Fibroblast of skin of back (primary cell): ENCODE measurements at places on chromosomes 3 and 15.

DNA sequence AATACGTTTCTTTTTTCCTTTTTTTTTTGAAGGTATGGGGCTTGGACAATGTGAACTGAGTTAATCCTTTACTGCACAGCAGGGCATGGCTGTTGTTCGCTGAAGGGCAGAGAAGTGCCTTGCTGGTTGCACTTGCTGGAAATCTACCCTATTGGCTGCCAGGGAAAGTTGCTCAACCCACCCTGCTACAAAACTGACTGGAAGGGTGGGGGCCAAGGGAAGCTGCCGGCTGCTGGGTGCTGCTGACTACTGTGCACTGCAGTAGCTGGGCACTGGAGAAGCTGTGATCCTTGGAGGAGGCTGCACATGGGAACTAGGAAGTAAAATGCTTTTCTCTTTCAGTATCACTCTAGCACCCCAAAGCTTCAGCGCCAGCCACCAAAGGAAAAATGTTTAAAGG lies 70.5 kb downstream of the ETV5 start:
- no peak for DNase-seq

DNA sequence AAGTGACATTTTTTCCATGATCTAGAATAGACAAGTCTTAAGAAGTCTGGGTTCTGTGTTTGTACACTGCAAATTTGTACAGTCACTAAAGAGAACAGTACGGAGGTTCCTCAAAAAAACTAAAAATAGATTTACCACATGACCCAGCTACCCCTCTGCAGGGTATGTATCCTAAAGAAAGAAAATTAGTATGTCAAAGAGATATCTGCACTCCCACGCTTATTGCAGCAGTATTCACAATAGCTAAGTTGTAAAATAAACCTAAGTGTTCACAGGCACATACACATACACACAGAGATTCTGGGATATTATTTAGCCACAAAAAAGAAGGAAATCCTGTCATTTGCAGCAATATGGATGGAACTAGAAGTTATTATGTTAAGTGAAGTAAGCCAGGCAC lies 120.4 kb downstream of the ZIC1 start:
- no peak for DNase-seq

DNA sequence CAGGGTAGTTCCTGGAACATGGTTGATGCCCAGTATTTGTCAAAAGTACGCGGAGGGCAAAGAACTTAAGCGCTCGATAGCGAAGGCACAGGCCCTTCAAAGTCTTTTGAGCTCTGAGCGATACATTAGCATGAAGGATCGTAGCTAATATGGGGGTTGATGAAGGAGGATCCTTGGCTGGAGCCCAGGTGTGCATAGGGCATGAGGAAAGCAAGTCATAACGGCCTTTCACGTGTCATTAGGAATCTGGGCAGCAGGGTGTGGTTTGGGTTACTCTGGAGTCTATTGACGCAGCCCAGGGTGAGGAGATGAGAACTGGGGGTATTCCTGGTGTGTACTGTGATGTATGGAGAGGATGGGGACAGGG lies 31.7 kb downstream of the SPINK8 start:
- DNase-seq = peak; percentile 32

DNA sequence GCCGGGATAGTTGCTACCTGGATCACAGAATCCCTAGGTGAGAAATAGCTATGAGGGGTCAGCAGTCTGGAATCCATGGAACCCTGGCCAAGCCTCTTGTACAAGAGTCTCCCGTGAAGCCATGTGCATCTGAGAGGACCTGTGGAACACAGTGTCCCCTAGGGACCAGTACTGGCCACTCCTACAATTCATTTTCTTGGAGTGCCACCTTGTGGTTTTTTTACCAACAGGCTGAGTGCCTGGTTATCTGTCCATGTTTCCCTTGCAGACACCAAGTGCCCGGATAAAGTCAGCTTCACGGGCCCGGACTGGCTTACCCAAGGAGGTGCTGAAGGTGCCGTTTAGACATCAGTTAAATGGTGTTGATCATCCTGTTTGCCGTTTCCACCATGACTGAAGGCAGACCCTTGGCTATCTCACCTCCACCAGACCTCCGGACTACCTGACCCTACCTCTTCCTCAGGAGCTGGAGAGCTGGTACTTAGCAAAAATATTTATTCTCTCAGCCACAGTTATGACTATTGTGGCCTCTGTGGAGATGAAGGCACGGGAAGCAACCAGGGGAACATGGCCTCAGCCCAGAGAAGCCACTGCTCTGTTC lies 93.9 kb downstream of the RBPMS2 start:
- DNase-seq = peak; percentile 63

DNA sequence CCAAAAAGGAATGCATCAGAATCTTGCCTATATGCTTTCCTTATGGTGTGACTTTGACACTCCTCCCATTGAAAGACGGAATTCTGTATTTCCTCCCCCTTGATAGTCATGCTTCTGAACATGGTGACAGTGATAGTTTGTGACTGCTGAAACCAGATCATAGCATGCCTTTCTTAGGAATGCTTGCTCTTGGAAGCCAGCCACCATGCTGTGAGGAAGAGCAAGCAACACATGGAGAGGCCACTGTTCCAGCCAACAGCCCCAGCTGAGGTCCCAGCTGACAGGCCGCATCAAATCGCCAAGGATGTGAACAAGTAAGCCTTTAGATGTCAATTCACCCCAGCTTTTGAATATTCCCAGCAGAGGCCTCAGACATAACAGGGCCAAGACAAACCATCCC lies 100.1 kb downstream of the IGF2BP2 start:
- DNase-seq = peak; percentile 87

DNA sequence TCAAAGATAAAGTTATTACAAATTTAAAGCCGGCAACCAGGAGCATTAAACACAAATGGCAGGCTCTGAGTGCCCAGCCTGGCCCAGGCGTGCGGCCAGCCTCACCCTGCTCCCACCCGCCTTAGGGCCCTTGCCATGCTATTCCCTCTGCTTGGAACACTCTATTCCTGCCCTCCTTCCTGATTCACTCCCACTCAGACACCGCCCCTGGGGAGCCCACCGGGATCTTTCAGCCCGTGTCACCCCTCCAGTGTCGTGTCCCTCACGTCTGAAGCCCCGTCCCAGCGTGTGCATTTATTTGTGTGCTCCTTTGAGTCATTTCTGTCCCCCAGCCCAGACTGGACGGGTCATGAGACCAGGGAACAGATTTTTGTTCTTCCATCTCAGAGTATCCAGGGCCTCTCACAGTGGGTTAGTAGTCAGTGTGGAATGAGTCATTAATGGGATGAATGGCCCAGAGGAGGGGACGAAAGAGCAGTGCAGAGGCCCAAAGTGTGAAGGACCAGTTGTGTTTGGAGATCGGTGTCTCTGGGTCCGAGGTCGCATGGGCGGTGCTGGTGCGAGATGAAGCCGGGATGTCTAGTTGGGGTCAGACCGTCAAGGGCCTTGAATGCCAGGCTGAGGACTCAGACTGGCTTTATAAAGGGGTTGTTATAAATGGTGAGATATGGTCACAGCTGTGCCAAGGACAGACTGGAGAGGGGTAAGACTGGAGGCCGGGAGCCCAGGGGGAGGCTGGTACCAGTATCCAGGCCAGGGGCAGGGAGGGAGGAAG lies 58.9 kb upstream of the SLC6A6 start:
- peak; percentile 42 for DNase-seq

DNA sequence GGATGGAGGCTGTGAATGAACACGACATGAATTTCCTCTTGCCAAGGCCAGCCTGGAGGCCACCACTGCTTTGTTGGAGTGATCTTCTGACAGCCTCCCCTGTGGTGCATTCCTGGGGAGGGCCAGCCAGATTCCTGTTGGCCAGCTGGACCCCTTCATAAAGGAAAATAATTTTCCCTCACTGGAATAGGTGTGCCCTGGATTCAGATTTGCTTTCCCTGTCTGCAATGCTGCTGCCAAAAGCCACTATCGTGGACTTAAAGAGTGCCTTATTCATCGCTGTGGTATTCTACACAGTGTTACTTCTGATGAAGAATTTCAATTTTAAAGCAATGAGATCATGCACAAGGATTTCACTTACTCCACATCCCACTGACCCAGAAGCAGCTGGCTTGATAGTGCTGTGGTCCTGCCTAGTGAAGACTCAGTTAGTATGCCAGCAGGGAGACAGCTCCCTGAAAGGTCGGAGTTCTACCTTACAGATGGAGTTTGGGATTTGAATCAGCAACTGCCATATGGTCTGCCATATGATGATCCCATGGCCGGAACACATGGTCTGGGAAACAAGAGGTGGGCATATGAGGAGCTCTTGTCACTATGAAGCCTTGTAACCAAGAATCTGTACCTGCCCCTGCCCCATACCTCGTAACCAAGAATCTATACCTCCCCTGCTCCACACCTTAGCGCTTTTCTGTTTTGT lies 145.2 kb downstream of the KLF13 start:
- DNase-seq = peak; percentile 97

DNA sequence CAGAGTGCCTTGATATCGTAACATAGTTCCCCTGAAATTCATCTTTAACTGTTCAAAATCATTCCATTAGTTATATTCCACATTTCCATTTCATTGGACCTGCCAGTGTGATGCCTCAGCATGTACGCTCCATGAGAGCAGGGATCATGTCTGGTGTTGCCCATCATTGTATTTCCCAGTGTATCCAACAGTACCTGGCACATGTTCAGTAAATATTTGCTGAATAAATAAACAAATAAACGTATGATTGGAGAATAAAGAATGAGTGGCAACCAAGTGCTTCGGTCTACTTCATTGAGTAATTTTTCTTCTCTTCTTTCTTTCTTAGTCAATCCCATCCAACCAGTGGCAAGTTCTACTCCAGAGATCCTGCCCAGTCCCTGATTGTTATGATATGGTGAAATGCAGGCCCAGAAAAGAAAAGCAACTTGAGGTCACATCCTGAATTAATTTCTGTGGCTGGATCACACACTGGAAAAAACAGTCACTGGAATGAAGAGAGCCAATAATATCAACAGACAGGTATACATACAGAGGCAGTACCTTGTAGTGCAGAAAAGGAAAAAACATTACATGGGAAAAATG lies 101.2 kb downstream of the PLCH1 start:
- DNase-seq = no peak

DNA sequence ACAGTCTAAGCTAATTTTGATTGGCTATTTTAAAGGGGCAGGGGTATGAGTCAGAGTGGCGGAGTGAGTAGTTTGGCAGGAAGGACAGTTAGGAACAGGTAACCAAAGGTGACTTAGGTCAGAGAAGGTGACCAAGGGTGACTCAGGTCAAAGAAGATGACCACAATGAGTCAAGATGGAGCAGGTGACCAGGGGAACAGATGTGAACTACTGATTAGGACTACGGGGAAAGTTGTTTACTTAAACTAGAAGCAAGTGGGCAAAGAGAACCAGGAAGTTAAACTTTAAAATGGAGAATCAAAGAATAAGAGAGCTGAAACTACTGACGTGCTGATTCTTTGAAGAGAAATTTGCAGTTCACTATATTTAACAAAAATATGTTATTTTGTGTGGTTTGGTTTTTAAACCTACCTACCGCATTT lies 14.1 kb upstream of the CA12 start:
- DNase-seq = no peak

DNA sequence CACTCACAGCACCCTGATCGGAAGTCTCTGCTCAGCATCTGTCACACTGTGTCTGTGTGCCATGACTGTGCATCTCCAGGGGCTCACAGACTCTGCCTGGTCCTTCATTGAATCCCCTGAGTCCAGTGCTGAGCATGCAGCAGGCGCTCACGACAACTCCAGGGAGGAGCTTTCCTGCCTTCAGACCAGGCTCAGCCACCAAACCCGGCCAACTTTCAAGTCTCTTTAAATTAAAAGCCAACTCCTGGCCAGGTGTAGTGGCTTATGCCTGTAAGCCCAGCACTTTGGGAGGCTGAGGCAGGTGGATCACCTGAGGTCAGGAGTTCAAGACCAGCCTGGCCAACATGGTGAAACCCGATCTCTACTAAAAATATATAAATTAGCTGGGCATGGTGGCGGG lies 24.2 kb downstream of the GRAMD2A start:
- DNase-seq = no peak

DNA sequence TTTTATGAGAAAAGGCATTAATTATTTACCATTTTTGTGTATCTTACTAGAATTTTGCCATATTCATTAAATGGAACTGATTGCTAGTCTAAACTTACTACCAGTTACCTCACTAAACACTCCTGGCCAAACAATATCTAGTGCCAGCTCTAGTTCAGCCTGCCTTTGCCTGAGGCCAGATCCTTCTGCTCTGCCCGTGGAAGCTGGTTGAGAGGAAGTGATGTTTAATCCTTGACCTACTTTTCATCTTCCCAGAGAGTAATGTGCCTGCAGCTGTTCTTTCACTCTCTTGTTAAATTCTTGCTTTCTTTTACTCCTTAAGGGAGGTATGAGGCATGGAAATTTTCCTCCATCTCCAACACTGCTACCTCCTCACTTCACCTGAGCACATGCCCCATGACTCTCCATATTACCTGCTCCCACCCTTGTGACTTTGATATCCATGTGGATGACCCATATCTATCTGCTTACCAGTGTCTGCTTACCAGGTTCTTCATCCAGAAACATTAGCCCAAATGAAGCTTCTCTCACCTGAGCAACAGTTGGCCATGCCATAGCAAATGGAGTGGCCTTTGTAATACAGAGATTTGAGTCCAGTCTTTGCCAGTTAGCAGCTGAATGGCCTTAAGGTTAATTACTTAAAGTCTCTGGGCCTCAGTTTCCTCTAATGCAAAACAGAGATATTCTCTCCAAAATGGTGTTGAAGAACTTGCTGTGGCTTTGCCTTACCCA lies 53.4 kb downstream of the UBE2E1 start:
- DNase-seq = peak; percentile 29

DNA sequence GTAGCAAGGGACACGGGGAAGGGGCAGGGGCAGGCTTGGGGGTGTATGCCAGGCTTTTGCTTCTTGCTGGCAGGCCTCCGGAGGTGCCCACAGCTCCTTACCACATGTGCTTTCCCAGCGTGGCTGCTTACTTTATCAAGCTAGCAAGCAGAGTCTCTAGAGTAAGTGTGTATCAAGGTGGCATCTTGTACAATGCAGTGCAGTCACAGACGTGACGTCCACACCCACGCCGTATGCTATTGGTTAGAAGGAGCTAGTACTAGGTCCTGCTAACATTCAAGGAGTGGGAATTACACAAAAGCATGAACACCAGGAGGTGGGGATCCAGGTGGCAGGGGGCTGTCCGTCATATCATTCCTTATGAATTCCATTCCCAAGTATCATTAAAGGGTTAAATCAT lies 15.3 kb upstream of the AGBL1 start:
- DNase-seq = no peak

- peak; percentile 57 for DNase-seq
Observed at GRCh38 chr3:160150525-160150924, 74.7 kb upstream of the C3orf80 start.

GRCh38 chr15:83474578-83474977 lies 27.4 kb downstream of the SH3GL3 start:
- no peak for DNase-seq

GRCh38 chr3:54965746-54966145 lies 37.9 kb upstream of the LRTM1 start:
- peak; percentile 95 for DNase-seq
